ENCODE measurements at places on chromosomes 4 and X.

DNA sequence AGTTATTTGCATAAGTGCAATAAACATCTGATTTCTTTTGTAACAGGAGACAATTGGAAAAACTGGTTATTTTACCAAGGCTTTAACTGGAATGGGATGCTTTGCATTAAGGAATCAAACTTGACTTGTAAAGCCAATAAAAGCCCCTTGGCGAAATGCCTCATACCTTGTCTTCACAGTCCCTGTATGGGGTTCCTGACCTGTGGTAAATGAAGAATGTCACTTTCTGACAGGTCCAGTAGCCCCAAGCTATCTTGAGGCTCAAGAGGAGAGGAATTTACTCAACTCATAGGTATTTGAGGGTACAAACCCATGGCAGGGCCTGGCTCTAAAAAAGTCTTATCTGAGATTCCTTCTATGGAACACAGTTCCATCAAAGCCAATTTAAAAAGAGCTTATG is 78.0 kb downstream of the ACOX3 start:
- no peak for DNase-seq

DNA sequence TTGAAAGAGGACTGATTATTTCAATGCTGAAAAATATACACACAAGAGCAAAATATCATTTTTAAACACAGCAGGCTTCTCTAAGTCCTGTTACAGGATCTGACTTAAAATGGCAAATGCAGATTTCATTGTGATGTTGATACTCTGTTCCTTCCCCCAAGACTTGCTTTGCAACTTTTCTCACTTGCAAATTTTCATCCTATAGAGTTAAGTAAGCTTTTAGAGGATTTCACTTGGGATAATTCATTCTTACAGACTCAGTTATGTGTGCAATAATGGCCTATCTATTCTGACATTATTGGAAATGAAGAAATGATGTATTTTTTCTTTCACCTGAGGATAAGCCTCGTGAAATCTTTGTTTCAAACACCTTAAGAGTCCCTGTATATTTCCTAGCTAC is 2403.2 kb downstream of the ARAP2 start:
- DNase-seq, result no peak

GRCh38 chr4:156146571-156146970 is 192.9 kb upstream of the CTSO start:
- DNase-seq, result no peak

DNA sequence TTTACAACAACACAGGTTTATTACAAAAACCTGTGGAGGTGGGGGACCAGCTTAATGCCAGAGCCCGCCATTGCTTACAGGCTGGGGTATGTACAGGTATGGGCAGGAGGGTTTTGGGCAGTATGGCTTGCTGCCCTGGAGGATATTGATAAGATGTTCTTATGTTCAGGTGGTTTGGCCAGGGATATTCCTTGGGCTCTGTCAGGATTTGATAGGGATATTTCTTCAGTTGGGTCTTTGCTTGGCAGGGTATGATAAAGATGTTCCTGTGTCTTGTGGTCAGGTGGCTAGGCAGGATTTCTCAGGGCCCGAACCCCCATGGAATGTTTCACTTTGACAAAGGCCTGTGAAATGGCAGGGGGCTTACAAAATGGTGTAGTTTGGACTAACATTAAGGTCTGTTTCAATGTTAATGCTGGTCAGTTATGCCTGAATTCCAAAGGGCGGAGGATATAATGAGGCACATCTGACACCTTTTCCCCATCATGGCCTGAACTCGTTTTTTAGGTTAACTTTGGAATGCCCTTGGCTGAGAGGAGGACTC is 3.1 kb downstream of the MGST2 start:
- DNase-seq, result no peak

GRCh38 chr4:76874176-76874575 is 23.8 kb downstream of the SOWAHB start:
- no peak for DNase-seq

- no peak for DNase-seq
Observed at GRCh38 chr4:108432418-108432817, 188.0 kb upstream of the RPL34 start.

DNA sequence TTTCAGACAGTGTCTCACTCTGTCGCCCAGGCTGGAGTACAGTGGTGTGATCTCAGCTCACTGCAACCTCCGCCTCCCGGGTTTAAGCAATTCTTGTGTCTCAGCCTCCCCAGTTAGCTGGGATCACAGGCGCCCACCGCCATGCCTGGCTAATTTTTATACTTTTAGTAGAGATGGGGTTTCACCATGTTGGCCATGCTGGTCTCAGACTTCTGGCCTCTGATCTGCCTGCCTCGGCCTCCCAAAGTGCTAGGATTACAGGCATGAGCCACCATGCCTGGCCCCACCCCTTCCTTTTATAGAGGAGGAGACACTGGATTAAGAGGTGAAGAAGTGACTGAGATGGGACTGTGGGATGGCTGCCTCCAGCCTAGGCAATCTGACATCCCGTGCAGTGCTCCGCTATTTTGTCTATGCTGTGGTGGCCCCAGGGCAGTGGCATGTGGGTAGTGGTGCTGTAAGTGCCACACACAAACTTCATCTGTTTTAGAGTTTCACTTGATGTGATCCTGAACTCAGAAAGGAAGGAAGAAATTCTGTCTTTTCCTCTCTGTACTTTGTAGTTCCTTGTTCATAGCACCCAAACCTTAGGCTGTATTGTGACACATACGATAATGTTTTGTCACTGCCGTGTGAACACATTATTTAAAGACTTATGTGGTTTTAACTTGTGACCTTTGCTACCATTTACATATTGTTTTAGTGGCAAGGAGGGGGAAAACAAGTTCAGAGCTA is 48.9 kb downstream of the FNIP2 start:
- no peak for DNase-seq

DNA sequence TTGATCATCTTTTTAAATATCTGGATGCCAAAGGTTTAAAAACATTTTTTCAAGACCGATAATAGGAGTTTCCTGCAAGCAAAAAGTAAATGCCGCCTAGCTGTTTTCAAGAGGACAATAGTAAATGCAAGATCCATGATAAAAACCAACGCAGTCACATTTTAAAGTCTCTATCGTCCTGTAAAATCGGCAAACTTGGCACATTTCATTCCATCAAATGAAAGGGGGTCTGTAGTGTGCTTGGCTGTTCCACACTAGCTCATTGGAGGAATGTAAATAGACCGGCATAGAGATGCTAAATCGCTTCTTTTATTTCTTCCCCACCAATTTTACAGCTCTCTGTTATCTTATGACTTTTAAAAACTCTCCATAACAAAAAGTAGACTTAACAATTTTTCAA is 202.2 kb downstream of the NLGN4X start:
- no peak for DNase-seq

GRCh38 chr4:23782778-23783437 is 106.9 kb downstream of the PPARGC1A start:
- DNase-seq, result no peak

- no peak for DNase-seq
Observed at GRCh38 chr4:168449719-168450452, 30.4 kb downstream of the DDX60L start.

- no peak for DNase-seq
Observed at GRCh38 chr4:24273136-24273535, 311.2 kb downstream of the DHX15 start.

DNA sequence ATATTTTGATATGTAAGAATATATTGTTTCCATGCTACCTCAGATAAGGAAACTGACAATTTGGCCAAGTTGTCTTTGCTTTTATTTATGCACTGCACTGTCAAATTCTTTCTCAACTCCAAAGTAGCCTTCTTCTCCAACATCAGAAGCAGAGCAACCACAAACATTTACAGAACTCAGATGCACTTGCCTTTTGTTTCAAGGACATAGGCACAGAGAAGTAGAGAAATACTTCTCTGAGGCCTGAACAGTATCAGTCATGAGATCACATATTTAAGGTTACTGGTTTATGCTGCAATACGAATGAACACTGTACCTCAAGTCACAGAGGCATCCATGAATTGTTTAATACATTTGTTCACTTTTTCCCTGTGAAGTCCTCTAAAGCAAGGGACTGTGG is 606.1 kb upstream of the SLIT2 start:
- no peak for DNase-seq

- DNase-seq, result no peak
Observed at GRCh38 chrX:108198420-108198819, 106.8 kb downstream of the ATG4A start.

DNA sequence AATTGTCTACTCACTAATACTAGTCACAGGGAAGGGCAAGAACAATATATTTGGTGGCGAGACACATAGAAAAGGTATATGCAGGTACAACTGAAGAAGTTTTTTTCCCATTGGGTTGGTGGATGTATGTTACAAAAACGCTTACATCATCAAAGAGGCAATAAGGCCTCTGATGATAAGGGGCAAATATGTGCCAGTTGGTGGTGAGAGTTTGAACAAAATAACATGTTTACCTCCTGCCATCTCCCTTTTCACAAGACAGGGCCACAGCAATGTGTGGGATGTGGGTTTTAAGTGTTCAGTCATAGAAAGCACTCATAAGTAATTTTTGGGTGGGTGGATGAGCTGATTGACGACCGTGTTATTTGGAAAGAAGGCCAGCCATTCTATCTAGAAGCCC is 41.7 kb downstream of the PAGE2 start:
- no peak for DNase-seq

GRCh38 chr4:124943938-124944337 is 231.4 kb upstream of the ANKRD50 start:
- no peak for DNase-seq

GRCh38 chr4:150217192-150217591 is 138.9 kb downstream of the DCLK2 start:
- no peak for DNase-seq

DNA sequence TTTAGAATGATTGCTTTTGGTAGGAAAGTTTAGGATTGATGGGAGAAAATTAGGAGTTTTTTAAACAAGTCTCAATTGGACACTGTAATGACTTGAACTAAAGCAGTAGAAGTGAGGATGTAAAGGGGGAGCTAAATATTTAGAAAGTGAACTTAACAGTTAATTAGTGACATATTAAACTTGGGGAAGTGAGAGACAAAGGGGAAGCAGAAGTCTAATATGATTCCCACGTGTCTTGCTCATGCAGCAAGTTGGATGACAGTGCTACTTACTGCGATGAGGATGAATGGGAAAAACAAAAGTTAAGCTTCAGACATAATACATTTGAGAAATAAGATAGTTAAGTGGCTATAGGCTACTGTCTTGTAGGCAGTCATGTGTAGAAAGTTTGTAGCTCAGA is 110.4 kb downstream of the RPA4 start:
- DNase-seq, result no peak

GRCh38 chr4:163969291-163969690 is 474.8 kb downstream of the TMA16 start:
- no peak for DNase-seq

GRCh38 chrX:132407691-132408090 is 81.1 kb downstream of the MBNL3 start:
- DNase-seq, result no peak

- no peak for DNase-seq
Observed at GRCh38 chrX:153353416-153353815, 19.5 kb downstream of the ZNF275 start.

DNA sequence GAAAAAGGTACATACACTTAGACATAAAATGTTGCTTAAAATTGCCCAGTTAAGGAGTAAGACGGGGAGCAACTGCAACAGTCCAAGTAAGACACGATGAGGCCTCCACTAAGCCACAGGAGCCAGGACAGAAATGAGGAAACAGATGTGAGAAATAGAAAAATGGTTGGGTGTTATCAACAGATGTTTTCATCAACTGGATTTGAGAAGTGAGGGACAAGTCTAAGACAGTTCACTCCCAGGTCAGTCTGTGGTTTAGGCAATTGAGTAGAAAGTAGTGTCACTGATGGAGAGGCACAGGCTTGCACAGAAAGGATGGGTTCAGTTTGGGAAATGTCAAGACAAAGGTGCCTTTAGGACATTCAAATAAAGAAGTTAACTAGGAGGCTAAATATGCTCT is 23.5 kb upstream of the PHF8 start:
- no peak for DNase-seq

DNA sequence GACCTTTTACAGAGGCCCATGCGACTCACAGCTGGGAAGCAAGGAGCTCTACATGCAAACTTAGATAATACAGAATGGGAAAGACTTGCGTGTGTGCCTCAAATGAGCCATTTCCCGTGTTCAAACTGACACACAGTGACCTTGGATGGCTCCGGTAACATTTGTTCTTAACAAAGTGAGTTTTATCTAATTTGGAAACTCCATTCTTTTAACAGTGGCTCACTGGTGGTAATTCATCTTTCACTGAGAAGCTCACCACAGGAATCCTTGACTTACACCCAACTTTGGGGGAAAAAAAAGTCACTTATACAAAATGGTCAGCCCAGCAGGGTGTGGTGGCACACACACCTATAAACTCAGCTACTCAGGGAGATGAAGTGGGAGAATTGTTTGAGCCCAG is 190.6 kb downstream of the LDB2 start:
- DNase-seq, result no peak

DNA sequence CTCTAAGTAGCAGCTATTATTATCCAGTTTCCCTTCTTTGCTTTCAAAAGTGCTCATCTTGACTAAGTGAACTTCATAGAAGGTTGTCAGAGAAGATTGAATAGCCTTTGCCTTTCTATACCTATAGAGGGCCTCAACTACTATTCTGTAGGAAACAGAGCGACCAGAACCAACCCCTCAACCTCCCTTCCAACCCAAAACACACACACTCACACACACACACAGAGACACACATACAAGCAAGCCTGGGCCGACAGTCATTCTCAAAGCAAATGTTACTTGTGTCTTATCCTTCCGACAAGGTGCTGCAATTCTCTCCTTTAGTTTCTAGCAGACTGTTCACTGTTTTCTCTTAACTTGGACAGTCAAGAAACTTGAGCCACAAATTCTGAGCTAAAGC is 201.6 kb downstream of the DCTD start:
- DNase-seq, result no peak

GRCh38 chr4:87251106-87251505 is 30.7 kb upstream of the KLHL8 start:
- DNase-seq, result no peak

DNA sequence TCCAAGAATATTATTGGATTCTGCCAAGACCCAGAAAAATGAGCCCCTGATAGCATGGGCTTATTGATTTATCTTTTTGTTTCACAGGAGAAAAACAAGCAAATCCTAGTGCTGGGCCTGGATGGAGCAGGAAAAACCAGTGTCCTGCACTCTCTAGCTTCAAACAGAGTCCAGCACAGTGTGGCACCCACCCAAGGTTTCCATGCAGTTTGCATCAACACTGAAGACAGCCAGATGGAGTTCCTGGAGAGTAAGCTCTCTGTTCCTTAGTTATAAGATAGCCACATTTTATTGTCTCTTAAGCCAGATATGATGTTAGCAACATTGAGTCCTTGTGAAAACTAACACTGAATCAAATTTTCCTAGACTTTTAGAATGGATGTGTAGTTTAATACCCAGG is 5.5 kb downstream of the ARL9 start:
- DNase-seq, result no peak

DNA sequence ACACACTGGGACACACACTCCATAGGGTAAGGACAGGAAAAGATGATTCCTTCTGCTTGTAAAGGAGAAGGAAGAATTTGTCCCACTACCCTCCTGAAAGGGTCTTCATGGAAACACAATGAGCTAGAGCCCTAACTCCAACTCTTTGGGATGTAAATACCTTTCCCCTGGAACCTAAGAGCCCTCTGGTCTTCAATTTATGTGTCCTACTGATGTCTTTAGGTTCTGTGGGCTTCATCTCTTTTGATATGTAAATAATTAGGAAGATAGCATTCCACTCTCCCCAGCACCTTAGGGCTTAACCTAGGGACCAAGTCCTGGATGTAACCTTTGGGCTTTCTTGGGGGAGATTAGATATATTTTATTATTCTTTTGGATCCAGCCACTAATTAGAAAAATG is 38.3 kb downstream of the PF4 start:
- no peak for DNase-seq
